AG09319 (cell line): ENCODE measurements at places on chromosomes 3 and 15.
A peak's percentile ranks its signal among the peaks of the same experiment; 100 is the strongest.

DNA sequence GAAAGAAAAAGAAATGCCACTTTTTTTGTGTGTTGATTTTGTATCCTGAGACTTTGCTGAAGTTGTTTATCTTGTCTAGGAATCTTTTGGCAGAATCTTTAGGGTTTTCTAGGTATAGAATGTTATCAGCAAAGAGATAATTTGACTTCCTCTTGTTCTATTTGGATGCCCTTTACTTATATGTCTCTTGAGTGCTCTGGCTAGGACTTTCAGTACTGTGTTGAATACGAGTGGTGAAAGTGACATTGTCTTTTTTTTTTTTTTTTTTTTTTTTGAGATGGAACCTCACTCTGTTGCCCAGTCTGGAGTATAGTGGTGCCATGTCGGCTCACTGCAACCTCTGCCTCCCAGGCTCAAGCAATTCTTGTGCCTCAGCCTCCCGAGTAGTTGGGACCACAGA is 64.7 kb upstream of the NPHP3 start:
- no peak for DNase-seq

- DNase-seq = no peak
Measured at GRCh38 chr15:66961407-66961884, 104.0 kb upstream of the SMAD3 start.

GRCh38 chr15:47293466-47294162 is 423.7 kb upstream of the SEMA6D start:
- peak; percentile 91 for DNase-seq

GRCh38 chr3:193096076-193096475 is 144.9 kb upstream of the PLAAT1 start:
- DNase-seq = no peak

GRCh38 chr3:52038227-52038626 is 18.1 kb downstream of the DUSP7 start:
- no peak for DNase-seq

GRCh38 chr3:151686257-151686656 is 47.5 kb upstream of the AADACL2 start:
- DNase-seq = no peak

- no peak for DNase-seq
Measured at GRCh38 chr15:41943543-41944312, 28.6 kb downstream of the EHD4 start.

DNA sequence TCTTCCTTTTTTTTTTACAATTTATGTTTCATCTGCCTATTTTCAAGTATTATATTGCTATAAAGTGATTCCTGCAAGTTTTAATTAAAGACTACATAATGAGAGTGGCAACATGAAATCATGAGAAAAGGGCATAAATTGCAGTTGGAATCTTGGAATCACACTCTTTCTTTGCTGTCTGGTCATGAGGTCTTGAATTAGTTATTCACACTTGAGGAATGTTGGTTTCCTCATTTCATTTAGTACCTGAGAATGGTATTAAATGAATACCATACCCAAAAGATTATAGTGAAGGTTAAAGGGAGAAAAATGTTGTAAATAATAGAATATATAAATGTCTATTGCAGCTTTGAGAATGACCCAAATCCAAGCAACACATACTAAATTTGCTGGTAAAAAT is 25.8 kb upstream of the CNTN3 start:
- no peak for DNase-seq

DNA sequence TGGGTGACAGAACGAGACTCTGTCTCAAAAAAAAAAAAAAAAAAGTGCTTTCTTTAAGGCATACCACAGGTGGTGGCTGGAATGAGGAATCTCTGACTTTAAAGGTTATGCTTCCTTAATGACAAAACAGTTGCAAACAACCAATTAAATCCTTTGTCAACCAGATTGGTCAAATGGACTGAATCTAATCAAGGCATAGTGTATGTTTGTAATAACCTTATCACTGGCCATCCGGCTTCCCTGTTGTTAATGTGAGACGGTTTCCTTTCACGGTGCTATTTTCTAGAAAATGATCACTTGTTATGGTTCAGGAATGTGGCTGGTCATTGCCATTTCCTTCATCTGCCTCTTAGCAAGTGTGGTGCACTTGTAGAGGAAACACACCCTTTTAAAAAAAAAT is 75.9 kb downstream of the FLNB start:
- no peak for DNase-seq

DNA sequence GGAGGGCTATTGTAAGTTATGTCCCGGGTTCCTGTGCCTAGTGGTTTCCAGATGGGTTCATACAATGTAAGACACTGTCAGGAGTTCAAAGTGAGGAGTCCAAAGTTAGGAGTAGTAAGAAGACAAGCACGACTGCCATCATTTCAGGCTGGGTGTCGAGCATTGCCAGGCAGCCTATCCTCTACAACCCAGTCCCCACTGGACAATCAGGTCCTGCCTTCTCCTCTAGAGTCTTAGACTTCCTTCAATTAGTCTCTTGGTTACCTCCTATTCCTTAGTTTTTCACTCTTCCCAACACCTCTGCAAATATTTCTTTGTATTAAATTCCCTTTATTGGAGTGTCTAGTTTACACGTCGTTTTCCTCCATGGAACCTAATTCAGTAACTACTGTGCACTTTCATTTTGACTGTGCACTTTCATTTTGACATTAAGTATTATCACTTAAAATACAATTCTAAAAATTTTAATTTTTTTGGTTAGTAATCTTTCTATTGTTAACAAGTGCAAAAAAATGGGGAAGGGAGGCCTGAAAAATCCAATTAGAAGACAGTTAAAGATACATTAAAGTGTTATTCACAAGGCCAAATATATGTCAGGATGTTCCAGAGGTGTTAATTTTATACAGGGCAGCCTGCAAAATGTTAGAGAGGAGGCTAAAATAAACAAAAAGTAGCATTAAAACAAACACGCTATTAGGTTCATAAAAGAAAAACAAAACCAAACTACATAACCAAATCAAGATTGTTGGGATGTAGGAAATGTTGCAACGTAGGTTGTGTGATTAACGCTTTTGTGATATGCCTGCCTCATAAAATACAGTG is 155.3 kb downstream of the TBL1XR1 start:
- DNase-seq = no peak

- DNase-seq = no peak
Measured at GRCh38 chr15:56325186-56325585, 40.0 kb upstream of the TEX9 start.

GRCh38 chr15:22989576-22990477 is 9.7 kb upstream of the CYFIP1 start:
- DNase-seq = no peak

DNA sequence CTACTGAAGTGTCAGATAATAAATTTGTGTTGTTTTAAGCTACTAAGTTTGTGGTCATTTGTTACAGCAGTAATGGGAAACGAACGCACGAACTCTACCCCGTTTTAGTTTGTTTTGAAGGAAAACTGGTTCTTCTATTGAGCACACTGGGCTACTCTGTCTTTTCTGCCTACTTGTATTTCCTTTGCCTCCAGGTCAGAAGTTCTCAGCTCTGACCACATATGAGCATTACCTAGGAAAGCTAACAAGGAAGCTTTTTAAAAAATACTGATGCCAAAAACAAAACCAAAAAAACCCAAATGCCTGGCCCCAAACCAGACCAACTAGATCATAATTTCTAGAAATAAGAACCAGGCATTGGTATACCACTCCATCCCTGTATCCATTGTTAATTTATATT is 156.6 kb upstream of the TNIK start:
- no peak for DNase-seq

DNA sequence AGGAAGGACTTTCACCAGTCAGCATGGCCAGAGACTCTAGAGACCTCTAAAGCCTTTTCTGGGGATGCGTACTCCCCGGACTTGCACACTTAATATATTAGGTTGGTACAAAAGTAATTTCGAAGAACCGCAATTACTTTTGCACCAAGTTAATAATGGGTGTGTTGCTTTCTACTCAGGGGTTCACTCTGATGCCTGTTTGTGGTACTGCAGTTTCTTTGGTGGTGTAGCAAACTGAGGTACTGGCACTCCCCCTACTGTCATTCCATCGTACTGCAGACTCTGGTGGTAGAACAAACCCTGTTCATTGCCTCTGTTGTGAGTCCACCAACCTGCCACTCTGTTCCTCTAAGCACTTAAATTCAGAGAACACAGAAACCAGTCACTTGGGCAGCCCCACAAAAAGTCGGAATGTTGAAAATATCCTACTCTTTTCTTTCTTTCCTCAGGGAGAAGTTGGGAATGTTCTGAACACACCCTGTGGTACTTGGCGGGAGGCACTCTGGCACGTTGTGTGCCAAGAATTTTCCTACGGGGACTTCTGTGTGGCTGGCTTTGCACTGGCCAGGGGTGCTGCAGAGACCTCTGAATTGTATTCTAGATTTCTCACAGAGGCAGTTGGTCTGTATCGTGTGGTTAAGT is 46.3 kb downstream of the GABRG3 start:
- DNase-seq = peak; percentile 19

GRCh38 chr15:80437334-80437891 is 33.2 kb downstream of the ARNT2 start:
- no peak for DNase-seq

DNA sequence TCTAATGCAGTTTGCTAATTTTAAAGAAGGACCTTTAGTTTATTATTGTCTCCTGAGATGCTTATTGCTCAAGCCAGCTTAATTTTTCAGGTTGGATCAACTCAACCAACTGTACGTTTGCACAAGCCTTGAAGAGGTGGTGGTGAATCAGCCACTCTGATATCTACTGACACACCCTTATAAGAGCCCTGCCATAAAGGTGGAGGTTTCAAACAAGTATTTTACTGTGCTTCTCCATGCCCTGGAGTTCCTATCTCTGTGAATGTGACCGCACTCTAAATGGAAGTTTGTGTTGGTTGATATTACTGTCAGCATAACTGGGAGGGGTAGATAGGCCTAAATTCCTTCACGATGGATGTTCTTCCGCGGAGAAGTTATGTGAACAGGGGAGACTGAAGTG is 297.3 kb upstream of the UBE2E1 start:
- no peak for DNase-seq

- no peak for DNase-seq
Measured at GRCh38 chr15:27268923-27269322, 297.9 kb downstream of the GABRG3 start.

DNA sequence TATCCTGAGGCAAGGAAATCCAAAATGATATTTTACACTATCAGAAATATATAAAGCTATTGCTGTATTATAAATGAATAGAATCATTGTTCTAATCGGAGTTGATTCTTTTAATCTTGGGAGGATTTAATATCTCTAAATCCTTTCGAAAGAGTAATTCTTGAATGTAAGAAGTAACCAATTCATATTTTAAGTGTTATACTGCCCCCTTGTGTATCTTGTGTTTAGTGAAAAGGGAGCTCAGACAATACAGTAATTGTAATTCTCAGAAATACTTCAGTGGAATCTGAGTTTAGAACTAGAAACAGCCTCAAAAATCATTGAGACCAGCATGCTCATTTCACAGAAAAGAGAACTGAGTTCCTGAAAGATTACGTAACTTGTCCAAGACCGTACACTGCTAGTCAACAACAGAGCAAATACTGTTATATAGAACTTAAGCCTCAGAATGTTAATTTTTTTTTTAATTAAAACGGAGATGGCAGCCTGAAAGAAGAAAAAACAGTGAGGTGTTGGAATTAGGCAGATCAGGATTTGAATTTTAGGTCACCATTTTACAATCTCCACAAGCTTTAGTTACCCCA is 42.9 kb downstream of the PLCH1 start:
- DNase-seq = peak; percentile 18

DNA sequence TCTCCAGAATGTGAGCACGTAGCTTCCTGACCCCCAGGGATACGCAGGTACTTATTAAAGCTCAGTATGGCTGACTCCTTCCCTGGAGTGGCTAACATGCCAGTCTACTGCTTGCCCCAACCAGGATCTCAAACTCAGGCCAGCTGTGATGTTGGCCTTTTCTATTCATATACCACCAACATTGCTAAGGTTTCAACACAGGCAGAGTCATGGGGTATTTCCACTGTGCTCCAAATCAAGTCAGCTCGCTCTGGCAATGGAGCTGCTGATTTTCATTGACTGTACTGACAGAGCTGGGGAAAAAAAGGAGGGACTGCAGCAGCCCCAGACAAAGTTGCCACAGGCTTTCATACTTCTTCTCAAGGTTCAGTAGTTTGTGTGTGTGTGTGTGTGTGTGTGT is 87.0 kb downstream of the CFAP20DC start:
- no peak for DNase-seq

DNA sequence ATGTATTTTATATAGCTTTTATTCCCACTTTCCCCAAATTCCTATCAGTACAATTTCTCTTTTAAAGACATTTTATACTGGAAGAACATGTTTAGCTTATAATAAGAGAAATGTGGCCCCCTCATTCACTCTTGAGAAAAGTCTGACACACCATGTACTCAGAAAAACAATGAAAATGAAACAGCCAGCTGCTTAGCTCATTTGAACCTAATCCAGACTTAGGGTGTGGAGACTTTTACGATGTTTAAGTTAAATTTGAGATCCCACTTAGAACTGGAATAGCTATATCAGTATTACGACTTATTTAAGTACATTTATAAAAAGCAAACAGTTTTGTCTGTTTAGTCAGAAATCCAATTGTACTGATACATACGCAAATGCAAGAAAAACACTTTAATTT is 252.3 kb upstream of the ARRDC4 start:
- no peak for DNase-seq

DNA sequence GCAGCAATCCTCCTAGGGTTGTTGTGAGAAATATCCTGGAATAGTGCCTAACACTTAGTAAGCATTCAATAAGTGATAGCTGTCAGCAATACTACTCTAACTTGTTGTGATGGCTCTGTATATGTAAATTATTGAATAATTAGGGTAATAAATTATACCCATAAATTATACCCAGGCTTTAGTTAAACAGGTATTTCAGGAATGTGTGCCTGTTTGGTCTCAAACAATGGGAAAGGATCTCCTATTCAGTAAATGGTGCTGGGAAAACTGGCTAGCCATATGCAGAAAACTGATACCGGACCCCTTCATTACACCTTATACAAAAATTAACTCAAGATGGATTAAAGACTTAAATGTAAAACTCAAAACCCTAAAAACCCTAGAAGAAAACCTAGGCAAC is 14.8 kb upstream of the ARNT2 start:
- DNase-seq = no peak

GRCh38 chr3:62255758-62256157 is 117.6 kb downstream of the FEZF2 start:
- DNase-seq = no peak

DNA sequence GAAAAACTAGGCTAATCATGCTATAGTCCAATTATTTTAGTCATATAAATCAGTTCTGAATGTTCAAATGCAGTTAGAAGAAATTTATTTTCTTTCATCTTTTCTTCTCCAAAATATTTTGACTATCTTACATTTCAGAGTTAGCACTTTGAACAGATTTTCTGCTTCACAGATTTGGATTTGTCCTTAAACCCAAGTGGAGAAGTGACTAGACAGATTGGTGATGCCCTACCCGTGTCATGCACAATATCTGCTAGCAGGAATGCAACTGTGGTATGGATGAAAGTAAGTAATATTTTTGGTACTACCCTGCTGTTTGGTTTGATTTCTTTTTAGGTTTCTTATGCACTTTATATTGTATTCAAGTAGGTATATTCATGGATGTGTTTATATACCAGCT is 178.3 kb downstream of the ALCAM start:
- no peak for DNase-seq

DNA sequence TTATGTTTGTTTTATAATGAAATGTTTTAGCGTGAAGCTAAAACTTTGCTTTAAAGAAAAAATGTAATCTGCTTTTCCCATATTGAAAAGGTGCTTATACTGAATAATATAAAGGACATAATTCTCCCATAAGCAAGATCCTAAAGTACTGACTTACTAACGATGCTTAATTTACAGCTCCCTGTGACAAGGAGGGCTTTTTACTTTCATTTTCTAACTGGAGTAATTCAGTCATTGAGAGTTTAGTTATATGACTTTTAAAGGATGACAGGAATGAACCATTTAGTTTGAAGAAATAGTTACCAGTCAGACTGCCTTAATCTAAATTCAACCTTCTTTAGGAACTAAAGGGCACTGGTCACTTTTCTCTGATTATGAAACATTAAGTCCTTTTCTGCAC is 19.3 kb upstream of the ZPLD1 start:
- DNase-seq = no peak
